Prostate gland (tissue), 2 donors: ENCODE measurements at places on chromosomes 16 and 17. TPM values are rescaled to one million over a fixed set of nuclear protein-coding genes. Genes with fewer than 3 reads are reported as not detected.
A peak's percentile ranks its signal among the peaks of the same experiment; 100 is the strongest.

Gene TNP2
- total RNA-seq = not detected

Gene TP53TG3C
- total RNA-seq = 2.3 TPM

DNA sequence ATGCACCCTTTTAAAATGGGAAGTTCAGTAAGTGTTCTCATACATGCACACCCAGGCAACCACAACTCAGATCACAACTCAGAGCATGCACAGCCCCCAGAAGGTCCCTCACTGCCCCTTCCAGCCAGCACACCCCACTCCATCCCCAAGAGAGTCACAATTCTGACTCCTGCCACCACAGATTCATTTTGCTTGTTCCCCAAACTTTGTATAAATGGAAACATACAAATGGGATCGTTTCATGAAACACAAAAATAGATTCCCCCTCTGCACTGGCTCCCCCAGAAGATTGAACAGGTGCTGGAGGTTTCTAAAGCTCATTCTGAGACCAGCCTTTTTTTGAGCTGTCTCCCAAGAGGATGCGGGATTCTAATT, 3.3 kb upstream of the TNFRSF13B start:
- no peaks in the 10 kb centered on the region for H3K27me3 ChIP-seq
- H3K36me3 ChIP-seq = no peaks in the 10 kb centered on the region
- no peak overlapping the region for H3K27ac ChIP-seq
- no peaks in the 10 kb centered on the region for H3K4me1 ChIP-seq

DNA sequence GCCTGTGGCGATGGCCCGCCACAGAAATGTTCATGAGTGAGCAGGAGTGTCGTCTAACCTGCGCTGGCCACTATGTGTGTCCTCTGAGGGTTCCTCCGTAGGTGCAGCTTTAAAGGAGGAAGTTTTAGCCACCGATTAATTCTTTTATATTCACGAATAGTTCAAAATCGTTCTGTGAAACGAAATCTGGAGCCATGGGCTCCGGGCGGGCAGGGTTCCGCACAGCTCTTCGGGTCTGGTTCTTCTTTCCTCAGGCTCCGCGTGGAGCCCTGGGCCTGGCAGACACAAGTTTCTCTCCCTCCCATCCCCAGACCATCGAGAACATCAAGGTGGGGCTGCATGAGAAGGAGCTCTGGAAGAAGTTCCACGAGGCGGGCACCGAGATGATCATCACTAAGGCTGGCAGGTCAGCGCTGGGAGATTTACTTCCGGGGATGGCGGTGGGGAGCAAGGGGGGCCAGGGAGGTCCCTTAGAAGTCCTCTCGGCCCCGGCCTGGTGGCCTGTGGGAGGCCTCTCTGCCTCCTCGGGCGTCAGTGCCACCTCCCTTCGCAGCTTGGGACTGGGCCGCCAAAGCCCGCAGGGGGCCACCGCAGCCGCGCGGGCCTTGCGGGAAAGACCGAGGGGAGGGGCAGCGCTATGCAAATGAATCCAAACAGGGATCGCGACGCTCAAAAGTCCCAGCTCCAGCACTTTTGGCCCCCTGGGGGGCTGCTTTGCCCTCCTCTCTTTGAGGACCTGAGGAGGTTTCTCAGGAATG, 5.2 kb downstream of the TBX4 start:
- H3K4me3 ChIP-seq = no peak overlapping the region
- no peaks in the 10 kb centered on the region for H3K36me3 ChIP-seq
- H3K4me1 ChIP-seq = no peaks in the 10 kb centered on the region
- H3K27ac ChIP-seq = peak overlapping the region; percentile 21
- DNase-seq = no peak

Gene SLC2A4
- 27.4 TPM for total RNA-seq

Gene MYH1
- not detected for total RNA-seq
